ENCODE measurements at places on chromosomes 7 and 10.

- no peak for DNase-seq
Measured at GRCh38 chr10:47442351-47442750, 41.6 kb downstream of the ANXA8 start.

DNA sequence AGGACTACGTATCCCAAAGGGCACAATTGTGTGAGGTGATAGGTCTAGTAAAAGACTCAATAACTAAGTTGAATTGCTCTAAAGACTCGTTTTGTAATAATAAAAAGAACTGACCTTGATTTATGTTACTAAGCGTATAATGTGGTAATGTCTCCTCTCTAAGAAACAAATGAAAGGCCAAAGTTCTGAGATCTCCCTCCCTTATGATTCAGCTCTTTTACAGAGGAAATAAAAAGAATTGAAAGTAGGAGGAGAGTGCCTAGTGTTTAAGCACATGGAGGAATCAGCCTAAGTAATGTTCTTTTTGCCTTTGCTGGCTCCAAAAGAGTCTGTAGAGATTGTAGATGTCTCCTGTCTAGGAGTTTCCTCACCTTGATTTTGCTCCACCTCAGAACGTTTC, 98.0 kb downstream of the ARL4A start:
- DNase-seq = no peak

DNA sequence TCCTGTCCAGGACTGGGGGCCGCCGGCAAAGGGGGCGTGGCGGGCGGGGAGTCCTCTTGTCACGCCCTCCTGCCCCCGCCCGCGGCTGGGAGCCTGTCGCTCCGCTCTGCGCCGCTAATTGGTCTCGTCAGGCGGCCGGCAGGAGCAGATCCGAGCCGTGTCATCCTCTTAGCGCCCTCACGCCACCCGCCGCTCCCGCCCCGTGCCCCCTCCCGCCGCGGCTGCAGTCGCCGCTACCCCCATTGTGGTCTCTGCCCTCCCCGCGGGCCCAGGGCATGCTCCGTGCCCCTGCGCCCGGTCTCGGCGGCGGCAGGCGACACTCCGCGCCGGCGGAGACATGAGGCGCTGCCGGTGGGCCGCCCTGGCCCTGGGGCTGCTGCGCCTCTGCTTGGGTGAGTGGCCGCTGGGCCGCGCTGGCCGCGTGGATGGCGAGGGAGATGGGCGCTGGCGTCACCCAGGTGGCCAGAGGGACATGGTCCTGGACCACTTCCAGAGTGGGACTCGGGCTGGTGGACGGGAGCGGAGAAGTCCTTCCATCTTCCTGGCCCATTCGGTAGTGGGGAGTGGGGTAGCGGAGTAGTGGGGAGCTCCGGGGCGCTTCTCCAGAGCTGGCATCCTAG, at the start of gene CDHR1:
Gene CDHR1 (plus strand): TSS at position 114 of the 620 bp plus-strand sequence. CDS start 224 bp downstream, at position 338.
- no peak for DNase-seq

DNA sequence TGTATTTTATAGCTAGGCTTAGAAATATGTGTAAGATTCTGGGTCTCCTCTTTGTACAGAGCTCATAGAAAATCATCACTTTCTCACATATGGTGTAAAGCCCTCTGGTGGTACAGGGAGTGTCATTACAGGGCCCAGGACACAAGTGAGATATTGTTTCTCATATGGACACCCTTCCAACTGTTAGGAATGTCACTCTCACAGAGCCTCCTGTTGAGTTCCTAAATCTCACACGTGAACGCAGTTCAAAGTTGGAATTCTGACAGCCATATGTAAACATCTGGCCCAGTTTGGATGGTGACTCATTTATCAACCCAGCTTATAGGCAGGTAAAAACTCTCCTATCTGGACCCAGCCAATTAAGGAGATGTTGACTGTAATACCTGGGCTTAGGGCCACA, 35.4 kb upstream of the ZNF107 start:
- no peak for DNase-seq

DNA sequence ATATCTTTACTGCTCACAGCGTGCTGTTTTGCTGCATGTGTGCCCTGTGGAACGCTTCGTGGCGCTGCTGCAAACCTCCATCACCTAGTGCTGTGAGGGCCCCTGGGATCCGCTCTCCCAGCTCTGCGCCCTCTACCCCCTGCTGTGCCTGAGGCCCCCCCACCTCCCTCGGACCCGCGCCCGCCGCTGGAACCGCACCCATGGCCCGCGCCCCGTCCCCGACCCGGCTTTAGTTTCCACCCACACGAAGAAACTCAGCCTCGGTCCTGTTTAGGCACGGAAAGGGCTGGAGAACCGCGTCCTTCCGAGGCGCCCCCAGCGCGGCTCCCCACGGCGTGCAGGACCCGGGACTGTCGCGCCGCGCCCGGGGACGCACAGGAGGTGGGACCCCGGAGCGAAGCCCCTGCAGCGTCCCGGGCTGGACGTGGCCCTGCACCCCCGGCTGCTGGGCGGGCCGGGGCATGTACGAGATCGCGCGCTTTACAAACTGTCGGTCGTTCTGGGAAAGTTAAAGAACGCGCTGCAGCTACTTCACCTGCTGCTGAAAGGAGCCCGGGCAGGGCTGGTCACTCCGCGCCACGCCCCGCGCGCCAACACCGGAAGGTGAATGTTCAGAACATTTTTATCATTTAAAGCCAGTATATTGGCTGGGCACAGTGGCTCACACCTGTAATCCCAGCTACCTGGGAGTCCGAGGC, 54.3 kb downstream of the BMS1 start:
- no peak for DNase-seq

GRCh38 chr7:55517191-55517633, 55.1 kb downstream of the VOPP1 start:
- DNase-seq = no peak

DNA sequence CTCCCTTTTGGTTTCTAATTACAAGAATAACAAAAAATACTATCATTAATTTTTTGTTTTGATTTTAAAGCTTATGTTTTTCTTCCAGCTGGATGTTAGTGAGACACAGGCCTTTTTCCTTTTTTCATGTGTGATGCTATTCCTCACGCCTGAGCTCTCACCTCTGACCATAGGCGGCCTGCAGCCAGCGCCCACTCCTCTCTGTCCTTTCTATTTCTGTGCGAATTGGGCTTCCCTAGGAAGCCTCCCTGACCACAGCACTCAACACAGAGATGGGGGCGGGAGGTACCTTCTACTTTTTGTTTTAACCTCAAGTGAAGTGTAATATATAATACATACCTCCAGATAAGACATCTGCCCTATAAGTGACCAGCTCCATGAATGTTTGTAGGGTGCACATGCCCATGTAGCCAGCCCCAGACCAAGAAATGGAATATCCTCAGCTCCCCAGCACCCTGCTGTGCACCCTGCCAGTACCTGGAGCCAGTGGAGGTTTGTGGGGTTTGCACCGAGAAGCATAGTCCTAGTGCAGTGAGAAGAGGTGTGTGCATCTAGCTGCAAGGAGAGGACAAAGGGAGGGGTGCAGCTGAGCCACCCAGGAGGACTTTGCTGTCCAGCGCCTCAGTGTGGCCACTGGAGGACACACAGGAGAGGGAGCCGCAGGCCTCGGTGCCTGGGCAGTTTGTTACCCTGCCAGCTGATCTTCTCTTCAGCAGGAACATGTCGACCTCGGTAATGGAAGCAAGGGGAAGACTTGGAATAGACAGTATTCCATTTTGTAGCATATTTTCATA, 38.5 kb downstream of the BNIP3 start:
- DNase-seq = no peak

GRCh38 chr7:149191851-149192250, 3.5 kb upstream of the ZNF282 start:
- no peak for DNase-seq

GRCh38 chr10:92024700-92025099, 101.1 kb downstream of the BTAF1 start:
- DNase-seq = no peak

DNA sequence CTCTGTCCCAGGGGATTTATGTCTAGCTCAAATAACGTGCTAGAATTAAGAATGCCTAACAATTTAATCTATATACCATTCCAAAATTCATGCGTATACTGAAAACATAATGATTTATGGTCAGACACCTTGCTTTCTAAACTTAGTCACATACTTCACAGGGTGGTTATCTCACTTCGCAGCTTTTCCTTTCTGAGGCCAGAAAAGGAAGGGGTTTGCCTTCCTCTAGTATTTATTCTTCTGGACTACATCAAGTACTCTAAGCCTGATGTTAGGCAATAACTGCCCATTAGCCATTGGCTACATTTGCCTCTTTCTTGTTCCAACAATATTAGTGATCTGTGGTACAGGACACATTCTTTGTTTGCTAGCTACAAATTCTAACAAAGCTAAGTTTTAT, 72.6 kb upstream of the FHIP2A start:
- no peak for DNase-seq

DNA sequence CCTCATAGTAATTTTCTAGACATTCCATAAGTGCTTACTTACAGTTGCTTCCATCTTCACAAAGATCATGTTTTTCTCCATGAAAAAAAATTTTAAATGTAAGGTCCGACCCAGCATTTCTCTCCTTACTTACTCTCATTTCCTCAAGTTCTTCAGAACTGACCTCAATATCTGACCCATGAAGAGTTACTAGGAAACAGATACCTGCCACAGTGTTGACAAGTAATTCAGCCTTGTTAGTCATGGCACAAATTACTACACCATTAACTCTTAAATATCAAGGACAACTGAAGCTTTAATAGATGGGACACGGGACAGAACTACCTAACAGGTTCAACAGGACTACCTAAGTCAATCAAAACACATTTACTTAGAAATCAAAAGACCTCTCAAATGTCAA, 316.2 kb downstream of the POM121L12 start:
- no peak for DNase-seq

- DNase-seq = no peak
Measured at GRCh38 chr7:82258181-82258580, 185.4 kb downstream of the CACNA2D1 start.

GRCh38 chr10:33290321-33291052, 44.0 kb downstream of the NRP1 start:
- DNase-seq = no peak

- DNase-seq = no peak
Measured at GRCh38 chr10:74924251-74924963, 98.0 kb downstream of the KAT6B start.

DNA sequence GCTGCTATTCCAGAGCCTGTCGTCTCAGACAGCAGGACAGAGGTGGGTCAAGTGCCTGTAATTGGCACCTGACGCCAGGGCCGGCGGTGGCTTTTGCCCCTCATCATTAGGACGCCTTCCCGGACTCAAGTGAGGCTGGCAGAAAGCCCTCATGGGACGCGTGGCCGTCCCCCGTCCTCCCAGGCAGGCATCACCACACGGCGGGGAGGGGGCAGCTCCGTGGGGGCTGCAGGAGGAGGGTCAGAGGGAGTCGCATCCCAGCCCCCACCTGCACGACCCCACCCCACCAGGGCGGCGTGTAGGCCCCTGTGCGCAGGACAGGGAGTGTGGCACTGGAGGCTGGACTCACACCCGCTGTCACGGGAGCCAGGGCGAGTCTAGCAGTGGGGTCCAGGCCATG, 16.3 kb downstream of the CFAP46 start:
- no peak for DNase-seq

GRCh38 chr10:46057038-46057437, 11.0 kb upstream of the MSMB start:
- DNase-seq = no peak

GRCh38 chr7:39733881-39734632, 110.7 kb downstream of the RALA start:
- peak; percentile 7 for DNase-seq

DNA sequence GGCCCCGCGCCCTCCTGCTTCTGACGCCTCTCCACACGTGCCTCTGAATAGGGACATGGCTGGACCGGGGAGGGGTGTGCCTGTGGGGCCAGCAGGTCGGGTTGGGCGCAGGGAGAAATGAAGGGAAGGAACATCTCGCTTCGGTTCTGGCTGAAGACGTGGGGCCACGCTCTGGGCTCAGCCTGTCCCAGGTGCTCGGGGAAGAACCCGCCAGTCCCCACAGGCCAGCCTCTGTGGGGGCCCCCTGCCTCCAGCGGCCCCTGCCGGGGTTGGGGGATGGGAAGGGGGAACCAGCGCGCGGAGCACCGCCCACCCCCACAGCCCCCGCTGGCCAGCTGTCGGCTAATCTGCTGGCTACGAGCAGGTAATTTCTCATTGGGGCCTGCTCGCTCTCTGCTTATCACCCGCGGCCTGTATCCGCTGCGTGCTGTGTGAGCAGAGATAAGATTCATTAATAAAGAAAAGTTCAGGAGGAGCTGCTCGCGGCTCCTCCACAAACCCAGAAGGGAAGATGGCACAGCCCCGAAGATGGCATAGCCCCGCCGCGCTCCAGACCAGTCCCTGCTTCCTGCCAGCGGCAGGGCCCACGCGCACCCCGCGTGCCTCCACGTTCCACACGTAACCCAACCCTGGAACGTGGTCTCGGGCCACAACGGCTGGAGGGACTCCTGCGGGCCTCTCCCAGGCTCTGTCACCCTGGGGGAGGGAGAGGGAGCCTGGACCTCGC, 186.2 kb downstream of the ELFN1 start:
- DNase-seq = no peak

DNA sequence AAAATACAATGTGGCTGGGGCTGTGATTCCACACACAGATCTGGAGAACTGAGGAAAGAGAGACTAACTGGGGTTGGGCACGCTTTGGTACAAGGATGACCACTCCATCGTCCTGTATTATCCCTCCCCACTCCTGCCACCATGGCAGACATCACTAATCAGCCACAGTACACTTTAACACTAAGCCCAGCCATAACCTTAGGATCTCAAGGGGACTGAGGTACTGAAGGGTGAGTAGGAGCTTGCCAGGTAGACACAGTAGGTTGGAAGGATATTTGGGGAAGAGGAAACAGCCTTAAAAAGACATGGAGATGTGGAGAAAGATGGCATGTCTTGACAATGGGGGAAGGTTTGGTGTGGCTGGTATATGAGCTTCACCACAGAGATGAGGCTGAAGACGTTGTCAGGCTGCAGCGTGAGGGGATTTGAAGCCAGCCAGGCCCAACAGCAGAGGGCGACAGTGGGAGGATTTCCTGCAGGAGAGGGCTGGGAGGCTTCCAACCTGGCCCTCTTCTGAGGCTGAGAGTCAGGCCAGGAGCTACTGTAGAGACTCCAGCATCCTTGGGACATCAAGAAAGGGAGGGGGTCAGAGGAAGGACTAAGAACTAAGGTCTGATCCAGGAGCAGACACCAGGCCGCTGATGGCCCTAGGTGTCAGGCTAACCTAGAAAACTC, 58.6 kb upstream of the COL13A1 start:
- DNase-seq = no peak

- no peak for DNase-seq
Measured at GRCh38 chr10:74307061-74307651, 156.1 kb downstream of the ADK start.

DNA sequence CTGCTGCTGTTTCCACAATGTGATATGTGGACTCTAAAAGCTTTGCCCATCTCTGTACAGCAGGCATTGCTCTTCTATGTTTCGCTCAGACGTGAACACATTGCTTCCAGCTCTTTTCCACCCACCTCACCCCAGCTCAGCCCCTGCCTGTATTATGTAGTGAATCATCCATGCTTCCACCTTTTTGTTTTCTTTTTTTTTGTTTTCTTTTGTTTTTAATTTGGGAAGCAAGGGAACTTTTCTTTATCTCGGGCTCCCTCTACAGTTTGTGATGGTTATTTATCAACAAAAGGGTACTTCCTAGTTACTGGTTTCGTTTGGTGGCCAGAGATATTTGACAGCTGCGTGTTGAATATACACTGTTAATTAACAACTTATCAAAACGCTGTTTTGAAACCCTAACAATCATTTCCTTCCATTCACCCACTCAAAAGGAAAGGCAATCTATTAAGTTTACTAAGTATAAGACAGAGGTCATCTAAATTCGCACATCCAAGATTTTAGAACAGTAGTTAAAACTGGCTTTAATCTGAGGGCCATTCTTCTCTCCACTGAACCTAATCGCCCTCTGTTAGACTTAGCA, 127.9 kb upstream of the STK17A start:
- DNase-seq = no peak

- no peak for DNase-seq
Measured at GRCh38 chr7:36245684-36246299, 92.7 kb downstream of the EEPD1 start.
